ENCODE measurements at places on chromosomes 6 and 20.

GRCh38 chr20:22582964-22583772 lies 1.2 kb downstream of the FOXA2 start:
- DNase-seq: no peak

DNA sequence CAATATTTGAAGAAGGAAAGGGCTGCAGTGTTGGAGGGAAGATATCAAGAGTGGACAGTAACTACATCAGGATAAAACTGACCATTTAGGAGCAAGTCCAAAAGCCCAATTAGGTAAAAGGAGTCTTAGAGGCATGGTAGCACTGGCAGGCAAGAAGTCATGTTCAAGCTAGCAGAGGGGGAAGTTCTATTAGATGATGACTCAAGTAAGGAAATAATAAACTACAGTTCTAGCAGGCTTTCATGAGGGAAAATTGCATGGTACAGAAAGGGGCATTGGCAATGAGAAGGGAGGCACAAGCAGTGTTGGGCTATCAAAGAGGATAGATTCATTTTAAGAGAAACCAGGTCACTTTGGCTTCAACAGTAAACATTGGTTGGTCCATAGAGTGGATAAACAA lies 156.1 kb upstream of the PTPRK start:
- no peak for DNase-seq

GRCh38 chr6:137148306-137149034 lies 25.0 kb downstream of the IL22RA2 start:
- no peak for DNase-seq

GRCh38 chr6:1136415-1136774 lies 175.5 kb upstream of the FOXQ1 start:
- peak; percentile 71 for DNase-seq

DNA sequence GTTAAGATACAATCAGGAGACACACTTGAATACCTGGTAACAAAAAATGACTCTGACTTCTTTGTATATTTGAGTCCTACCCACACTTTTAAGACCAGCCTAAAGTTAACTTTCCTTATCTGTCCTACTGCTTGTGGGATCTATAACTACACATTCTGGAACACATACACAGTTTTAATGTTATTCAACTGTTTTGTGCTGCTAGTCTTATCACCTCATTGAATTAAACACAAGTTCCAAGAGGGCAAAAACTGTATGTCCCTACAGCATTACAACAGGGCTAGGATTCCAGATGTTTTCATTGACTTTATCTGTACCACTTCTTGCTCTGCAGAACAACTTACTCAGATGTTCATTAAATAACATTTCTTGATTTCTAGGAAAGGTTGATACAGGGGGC lies 2.8 kb downstream of the HMGN3 start:
- no peak for DNase-seq

GRCh38 chr6:63368347-63368746 lies 48.6 kb upstream of the LGSN start:
- no peak for DNase-seq

GRCh38 chr6:56570413-56571359 lies 72.0 kb downstream of the DST start:
- DNase-seq: no peak

DNA sequence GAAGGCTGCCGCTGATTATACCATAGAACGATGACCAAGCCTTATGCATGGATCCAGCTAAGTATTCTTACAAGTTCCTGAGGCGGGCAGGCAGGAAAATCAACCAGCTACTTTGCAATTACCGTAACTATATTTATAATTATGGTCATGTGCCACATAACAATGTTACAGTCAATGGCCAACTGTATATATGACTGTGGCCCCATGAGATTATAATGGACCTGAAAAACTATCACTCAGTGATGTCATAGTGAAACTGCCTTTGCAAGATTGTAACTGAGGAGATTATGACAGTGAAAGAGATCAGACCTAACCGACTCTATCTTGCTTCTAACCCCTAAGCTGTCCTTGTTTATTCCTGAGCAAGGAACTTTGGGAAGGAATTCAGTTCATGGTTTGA lies 33.1 kb upstream of the FAM135A start:
- DNase-seq: no peak

DNA sequence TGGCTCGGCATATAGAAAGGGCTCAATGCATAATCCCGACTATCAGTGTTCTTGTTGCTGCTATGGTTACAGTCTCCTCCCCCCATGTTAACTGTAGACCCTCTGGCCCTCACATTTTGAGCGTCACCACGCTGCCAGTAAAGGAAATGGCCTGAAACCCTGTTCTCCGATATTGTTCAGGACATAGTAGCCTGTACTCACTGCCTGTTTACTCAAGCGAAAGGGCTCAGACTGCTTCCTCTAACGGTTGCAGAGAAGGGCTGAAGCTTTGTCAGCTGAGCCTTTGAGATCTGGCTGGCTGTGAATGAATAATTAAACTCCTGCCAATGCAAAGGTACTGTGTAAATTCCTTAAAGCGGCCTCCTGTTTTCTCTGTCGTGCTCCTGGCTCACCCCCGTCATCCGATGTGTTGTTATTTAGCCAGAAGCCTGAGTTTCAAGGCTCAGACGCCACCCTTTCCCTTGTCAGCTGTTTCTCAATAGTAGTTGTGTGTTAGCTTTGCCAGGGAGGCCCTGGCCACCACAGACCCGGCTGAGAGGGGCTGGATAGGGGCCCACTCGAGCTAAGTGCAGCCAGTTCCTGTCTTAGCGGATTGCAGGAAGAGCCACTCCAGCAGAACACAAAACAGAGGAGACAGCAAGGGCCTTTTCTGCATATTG lies 31.2 kb upstream of the RALGAPA2 start:
- no peak for DNase-seq

DNA sequence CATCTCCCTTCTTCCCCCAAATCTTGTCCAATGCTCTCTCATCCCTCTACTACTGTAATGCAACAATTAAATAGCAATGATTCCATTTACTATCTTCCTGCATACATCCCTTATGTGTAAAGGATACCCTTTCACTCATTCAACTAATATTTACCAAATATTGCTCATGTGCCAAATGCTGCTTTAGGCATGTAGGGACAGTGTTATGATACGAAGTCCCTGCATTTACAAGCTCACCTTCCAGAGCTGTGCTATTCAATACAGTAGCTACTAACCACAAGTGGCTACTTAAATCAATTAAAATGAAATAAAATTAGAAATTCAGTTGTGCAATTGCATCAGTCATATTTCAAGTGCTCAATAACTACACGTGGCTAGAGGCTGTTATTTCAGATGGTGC lies 41.1 kb downstream of the GMDS start:
- no peak for DNase-seq

GRCh38 chr6:46098678-46099077 lies 31.1 kb upstream of the ENPP4 start:
- DNase-seq: no peak

- DNase-seq: no peak
These were observed 32.7 kb upstream of the SAMHD1 start for GRCh38 chr20:36984257-36984638.

- DNase-seq: no peak
These were observed 540 bp upstream of the RBM24 start for GRCh38 chr6:17280552-17281090.

DNA sequence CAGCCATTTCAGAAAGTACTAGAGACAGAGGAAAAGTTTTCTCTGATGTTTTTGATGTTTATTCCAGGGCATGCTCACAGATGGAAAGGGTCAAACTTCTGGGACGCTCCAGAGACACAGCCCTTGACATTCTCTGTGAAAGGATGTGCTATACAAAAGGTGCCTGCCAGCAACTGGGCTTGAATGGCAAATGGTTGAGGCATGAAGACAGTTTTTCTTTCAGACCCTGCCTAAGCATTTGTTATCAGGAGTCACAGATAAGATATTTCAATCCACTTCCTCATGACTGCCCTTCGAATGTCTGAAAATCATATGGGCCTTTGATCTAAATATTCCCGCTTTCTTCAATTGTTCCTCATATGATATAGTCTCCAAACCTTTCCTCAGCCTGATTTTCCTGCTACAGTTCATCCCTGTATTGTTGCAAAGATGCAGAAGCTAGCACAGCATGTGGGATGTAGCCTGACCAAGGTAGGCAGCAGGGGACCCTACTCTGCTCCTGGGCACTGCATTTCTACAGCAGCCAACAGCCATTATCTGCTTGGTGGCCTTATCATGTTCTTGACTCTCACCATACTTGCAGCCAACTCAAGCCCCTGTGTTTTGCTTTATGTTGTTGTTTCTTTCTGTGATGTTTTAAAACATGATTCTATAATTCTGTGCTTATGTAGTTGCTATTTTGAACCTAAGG lies 14.6 kb upstream of the TXLNB start:
- DNase-seq: no peak

DNA sequence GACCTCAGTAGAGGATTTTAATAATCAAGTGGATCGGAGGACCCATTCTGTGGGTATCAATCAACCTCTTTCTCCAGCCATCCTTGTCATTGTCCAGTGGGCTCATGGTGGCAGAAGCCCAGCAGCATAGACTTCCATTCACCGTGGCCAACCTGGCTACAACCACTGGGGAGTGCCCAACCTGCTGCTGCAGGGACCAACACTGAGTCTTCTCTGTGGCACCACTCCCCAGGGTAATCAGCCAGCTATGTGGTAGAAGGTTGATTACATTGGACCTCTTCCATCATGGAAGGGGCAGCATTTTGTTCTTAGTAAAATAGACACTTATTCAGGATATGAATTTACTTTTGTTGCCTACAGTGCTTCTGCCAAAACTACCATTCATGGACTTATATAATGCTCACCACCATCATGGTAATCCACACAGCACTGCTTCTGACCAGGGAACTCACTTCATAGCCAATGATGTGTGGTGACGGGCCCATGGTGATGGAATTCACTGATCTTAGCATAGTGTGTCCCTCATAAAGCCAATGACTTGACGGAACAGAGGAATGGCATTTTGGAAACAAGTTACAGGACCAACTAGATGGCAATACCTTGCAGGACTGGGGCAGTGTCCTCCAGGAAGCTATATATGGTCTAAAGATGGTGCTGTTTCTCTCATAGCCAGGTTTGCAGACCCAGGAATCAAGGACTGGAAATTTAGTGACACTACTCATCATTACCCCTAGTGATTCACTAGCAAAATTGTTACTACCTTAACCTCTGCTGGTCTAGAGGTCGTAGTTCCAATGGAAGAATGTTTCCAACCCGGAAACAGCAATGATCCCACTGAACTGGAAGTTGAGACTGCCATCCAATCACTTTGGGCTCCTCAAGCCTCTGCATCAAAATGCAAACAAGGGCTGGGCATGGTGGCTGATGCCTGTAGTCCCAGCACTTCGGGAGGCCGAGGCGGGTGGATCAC lies 7.6 kb downstream of the CD24 start:
- DNase-seq: no peak

GRCh38 chr6:125481056-125481455 lies 179.3 kb upstream of the HDDC2 start:
- no peak for DNase-seq

GRCh38 chr6:15368186-15368585 lies 122.3 kb downstream of the JARID2 start:
- DNase-seq: no peak

GRCh38 chr6:138272533-138273315 lies 54.4 kb upstream of the PBOV1 start:
- DNase-seq: no peak

DNA sequence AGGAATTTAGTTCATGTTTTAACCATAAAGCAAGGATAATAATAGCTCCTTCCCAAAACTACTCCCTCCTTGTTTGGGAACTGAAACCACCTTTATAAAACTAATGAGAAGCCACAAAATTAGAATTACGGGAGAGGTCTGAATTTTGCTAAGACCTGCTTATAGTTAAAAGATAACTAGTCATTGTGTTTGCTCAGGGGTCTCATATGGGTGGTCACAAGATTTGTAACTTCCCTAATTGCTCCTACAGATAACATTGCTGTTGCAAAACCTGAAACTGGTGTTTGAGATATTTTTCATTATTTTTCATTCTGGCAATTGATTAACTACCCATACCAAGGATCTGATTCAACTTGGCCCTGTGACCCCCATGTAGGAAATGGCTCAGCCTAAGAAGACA lies 154.5 kb upstream of the PLCB4 start:
- no peak for DNase-seq

DNA sequence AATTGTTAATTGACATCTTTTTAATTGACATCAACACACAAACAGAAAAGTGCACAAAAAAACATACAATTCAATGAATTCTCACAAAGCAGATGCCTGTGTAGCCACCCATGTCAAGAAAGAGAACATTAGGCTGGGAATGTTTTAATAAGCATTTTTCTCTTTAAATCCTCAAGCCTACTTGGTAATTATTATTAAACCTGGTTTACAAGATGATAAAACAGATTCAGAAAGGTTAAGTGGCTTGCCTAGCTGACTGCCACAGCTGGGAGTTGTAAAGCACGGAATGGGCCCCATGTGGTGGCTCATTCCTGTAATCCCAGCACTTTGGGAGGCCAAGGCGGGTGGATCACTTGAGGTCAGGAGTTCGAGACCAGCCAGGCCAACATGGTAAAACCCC lies 90.0 kb upstream of the AKAP12 start:
- no peak for DNase-seq

- no peak for DNase-seq
These were observed 107.2 kb upstream of the GGTLC1 start for GRCh38 chr20:24095756-24096155.

GRCh38 chr6:108914235-108915022 lies 66.2 kb downstream of the ARMC2 start:
- no peak for DNase-seq

- no peak for DNase-seq
These were observed 627 bp downstream of the RPS18 start for GRCh38 chr6:33272275-33273128.

GRCh38 chr20:40682104-40682981 lies 6.7 kb downstream of the MAFB start:
- no peak for DNase-seq

GRCh38 chr6:127186889-127187288 lies 68.4 kb downstream of the RSPO3 start:
- no peak for DNase-seq

GRCh38 chr6:99548706-99549105 lies 19.8 kb downstream of the CCNC start:
- DNase-seq: no peak

DNA sequence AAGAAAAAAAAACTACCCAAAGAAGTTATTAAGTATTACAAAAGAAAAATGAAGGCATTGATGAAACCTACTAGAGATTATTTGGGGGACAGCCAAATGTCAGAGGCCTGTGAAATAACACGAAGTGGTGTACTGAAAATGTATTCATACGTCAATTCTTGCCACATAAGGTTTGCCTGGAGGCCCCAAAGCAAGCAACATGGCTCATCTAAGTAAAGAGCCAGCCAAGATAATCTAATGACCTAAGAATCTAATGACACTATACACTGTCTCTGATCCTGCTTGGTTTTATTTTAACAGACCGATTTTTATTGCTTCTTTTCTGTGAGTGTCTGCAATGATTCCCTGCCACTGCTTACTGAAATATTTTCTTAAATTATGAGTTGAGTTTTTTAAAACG lies 34.7 kb downstream of the FILIP1 start:
- no peak for DNase-seq

GRCh38 chr6:103177791-103178190 lies 1681.9 kb downstream of the HACE1 start:
- no peak for DNase-seq

DNA sequence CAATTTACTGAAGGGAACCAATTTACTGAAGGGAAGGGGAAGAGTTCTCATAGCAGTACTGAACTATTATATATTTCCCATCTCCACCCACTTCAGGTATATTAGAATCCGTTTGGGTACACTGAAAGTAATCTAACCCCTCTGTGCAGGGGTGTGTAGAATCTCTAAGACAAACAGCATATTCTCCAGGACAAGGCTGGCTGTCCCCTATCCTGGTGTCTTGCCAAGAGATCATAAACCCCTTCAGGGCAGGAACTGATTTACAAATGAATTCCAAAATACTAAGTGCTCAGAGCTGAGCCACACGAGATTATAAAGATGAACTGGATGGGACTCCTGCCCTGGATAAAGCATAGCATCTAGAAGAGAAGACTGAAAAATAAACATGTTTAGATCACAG lies 9.2 kb downstream of the ASF1A start:
- DNase-seq: no peak
